ENCODE measurements at places on chromosomes 1 and 21.

DNA sequence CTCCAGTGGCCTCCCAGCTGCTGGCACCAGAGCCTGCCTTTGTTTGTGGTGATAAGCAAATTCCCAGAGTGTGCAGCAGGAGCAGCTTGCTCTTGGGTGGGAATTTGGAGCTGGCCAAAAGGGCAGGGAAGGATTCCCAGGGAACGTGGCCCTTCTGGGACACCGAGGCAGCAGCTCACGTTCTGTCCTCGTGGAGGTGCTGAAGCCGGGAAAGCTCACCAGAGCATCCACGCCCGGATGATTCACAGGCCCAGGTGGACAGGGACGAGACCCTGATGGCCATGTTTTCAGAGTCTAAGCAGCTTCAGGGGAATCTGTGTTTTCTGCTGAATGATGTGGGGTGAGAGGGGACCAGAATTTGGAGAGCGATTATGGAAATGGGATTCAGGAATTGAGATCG is 19.1 kb upstream of the KLHDC7A start:
- DNase-seq: no peak

DNA sequence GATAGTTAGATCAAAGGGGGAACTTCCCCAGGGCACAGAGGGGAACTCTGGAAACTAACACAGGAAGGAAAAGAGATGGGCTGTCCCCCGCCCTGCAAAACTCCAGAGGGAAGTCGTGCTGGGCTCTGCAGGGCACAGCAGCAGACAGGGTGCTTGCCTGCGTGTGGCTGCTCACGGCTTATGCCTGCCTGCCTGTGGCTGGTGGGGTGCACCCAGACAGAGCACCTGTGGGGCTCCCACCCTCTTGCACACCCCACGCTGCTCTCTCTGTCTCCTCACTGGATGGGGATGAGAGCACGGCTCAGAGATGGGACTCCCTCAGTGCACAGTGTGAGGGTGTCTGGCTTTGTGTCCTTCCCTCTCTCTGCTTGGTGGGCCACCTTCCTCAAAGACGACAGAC is 13.5 kb upstream of the ETV3L start:
- no peak for DNase-seq

GRCh38 chr1:248840946-248841345 is 2.9 kb downstream of the ZNF672 start:
- no peak for DNase-seq

DNA sequence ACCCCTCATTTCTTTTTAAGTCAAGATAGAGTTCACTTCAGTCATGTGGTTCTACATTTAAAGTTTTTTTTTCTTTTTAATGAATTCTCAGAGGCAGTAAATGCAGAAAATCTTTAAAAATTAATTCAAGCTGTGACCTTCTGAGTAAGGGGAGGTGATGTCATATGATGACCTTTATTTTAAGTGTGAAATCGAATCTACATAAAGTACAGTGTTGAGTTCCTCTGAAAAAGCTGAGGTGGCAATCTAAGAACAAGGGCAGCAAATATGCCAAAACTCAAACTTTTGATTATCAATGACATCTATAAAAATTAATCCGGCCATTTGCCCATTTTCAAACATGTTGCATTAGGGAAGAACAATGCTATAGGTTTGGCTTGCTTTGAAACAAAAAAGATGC is 173.5 kb downstream of the CDC7 start:
- DNase-seq: no peak

All from NCI-H345 (cell line).